Putamen (tissue), 1 donor: ENCODE measurements at places on chromosomes 7 and 10.
A peak's percentile ranks its signal among the peaks of the same experiment; 100 is the strongest.

GRCh38 chr10:19570120-19570519 lies 246.1 kb upstream of the PLXDC2 start:
- DNase-seq = no peak

DNA sequence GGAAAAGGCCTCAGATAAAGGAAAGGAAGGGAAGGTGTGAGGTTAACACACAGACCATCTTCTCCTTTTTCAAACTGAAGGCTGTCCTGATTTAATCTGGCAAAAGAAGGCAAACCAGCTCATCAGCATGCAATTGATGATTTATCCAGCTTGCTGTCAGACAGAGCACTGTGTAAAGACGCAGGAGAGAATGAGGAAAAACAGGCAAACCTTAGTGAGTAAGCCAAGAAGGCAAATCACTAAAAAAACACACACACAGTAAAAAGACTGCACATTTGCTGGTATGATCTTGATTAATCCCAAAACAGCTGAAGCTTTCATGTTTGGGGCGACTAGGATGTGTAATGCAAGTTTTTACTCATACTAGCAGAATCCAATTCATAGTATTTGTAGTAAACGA lies 65.8 kb upstream of the SKAP2 start:
- peak; percentile 2 for DNase-seq

DNA sequence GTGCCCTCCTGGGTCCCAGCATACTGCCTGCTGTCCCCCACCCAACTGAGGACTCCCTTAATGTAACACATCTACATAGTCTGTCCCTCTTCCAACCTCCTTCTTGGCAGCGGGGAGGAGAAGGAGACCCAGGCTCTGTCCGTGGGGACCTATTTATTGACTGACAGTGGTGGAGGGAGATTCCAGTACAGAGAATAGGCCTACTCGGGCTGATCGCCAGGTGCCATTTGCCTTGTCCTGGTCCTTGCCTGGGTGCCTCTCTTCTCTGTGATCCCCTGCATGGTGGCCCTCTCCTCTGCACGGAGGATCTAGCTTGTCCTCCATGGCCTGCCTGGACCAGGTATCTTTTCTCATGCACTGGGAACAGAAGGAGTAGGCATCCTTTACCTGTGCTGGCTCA lies 17.0 kb downstream of the GHRHR start:
- no peak for DNase-seq

- DNase-seq = no peak
These were observed 37.1 kb downstream of the XPNPEP1 start for GRCh38 chr10:109886037-109886780.

DNA sequence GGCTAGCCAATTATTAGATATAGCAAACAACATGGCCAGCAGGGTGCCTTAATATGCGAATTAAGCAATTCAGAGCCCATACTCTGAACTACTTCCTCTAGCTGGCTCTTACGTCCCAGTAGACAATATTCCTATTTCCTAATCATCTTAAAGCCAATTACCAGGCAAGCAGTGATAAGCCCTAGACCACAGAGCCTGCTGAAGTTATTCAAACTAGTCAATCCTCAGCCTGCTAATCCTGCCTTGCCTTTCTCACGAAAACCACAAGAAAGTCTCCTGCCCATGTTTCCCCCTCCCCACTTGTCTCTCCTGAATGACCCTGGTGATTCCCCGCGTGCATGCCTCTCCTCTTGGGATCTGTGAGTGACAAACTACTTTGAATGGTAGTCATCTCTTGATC lies 86.8 kb upstream of the CACNA2D1 start:
- DNase-seq = no peak

DNA sequence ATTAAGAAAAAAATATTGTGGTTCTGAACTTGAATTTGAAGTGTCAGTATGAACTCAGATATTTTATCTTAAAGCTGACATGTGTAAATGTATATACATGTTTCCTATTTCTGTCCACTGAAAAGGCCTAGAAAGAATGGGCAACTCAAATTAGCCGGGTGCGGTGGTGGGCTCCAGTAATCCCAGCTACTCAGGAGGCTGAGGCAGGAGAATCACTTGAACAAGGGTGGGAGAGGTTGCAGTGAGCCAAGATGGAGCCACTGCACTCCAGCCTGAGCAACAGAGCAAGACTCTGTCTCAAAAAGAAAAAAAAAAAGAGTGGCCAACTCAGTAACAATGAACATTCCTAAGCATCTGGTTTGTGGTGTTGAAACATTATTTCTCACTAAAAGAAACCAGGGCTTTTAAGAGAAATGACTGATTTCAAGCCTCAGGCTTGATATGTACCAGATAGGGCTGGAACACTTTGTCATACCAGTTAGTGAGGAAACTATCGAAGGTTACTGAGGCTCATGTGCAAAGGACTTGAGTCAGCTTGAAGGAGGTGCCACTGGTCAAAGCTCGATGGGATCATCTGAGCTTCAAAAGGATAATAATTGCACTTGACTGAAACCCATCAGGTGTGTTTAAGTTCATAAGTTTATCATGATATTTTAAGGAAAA lies 40.5 kb downstream of the AOAH start:
- DNase-seq = no peak

- DNase-seq = peak; percentile 64
These were observed 23.4 kb downstream of the MAD1L1 start for GRCh38 chr7:2209146-2209960.

- DNase-seq = no peak
These were observed 350.5 kb upstream of the DPP6 start for GRCh38 chr7:153701678-153702077.

DNA sequence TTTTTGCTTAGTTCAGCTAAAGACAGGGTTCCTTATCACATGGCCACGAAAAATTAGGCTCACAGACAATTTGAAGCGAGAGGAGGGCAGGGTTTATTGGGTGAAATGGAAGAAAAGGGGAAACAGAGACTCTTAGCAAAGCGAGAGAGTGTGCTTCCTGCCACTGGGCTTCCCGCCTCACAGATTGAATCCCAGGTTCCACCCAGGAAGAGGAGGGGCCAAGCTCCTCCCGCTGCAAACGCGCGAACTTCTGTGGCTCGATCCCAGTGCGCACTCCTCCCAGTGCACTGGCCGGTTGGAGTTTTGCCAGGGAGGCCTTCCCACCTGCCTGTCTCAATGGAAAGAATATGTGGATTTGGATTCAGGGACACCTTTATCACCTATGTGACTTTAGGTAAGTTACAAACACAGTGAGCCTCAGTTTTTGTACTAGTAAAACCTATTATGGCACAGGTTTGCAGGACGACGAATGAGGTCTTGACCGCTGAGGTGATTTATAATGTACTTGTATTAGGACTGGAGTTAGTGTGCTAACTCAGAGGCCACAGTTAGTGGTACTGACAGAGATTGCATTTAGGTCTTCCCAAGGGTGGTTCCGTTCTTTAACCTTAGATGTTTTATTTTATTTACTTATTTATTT lies 48.5 kb upstream of the SP8 start:
- DNase-seq = no peak

DNA sequence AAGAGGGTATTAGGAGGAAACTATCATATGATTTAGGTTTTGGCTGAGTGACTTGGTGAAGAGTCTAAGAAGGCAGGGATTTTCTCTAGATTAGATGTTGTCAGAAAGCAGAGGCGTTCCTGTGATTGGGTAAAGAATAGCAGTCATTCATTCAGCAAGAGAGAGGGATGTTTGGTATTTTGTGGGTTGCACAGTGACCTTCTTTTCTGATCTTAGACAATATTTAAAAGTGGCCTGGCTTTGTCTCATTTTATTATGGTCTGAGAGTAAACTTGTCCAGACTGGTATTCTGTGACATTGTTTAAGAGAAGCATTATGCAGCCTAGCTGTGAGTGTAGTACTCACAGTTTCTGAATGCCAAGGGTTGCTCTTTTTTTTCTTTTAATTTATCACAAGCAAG lies 18.5 kb downstream of the HYAL4 start:
- DNase-seq = no peak

GRCh38 chr7:1679966-1680730 lies 10.1 kb downstream of the ELFN1 start:
- DNase-seq = no peak

DNA sequence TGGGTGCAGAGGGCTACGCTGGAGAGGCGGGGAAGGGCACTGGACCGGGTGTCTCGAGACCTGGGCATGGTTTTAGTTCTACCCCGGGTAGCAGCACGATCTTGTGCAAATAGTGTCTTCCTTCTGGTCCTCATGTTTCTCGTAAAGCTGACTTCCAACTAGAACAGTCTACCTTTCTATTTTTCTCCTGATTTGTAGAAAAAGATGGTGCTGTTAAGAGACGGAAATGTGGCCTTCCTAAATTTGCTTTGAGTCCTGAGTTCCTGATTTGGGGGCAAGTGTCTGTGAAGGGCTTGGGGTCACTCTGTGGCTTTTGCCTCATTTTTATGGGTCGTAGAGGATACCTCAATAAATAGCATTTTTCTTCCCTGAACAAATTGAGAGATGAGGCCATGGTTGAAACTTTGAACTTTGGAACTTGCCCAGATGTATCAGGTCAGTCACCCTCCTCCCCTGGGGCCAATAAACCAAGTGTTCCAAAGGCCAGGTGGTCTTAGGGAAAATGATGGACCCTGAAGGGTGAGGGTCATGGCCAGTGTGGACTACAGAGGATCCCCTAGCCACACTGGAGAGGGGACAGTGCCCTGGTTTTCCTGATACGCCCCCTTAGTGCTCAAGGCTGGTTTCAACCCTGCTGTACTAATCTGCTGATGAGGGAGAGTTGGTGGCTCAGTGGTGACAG lies 45.2 kb downstream of the GRK5 start:
- no peak for DNase-seq

DNA sequence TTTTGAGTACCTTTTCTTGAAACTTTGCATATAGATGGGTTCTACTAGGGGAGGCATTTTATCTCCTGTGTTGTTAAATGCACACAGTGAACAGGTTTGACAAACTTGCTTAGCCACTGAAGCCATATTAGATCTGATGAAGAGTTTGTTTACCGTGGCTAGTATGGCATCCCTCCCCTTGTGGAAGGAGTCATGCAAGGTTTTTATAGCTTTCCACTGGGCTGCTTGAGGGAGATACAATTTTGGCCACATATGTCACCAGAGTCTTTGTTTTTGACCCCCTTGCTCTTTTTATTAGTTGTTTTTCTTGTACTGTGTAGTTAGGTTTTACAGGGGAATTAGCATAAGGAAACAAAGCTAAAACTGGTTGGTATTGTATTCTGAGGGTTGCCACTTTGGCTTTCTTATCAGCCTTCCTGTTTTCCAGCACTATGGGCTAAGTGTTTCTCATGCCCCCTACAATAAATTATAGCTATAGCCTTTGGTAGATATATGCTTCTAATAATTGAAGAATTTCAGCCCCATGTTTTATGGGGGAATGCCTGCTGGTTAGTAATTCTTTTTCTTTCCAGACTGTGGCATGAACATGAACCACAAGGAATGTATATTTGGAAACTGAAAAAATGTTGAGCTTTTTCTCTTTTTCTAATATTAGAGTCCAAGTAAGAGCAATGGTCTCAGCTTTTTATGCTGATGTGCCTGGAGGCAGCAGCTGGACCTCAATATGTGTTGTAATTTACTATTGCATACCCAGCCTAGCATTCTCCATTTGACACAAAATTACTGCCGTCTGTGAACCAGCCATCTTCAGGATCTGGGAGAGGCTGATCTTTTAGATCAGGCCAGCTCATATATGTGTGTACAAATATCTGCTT lies 18.4 kb upstream of the STEAP2 start:
- DNase-seq = no peak

- DNase-seq = peak; percentile 76
These were observed 105.2 kb downstream of the NEURL1 start for GRCh38 chr10:103598654-103599115.

- peak; percentile 52 for DNase-seq
These were observed 185.4 kb downstream of the SEC23IP start for GRCh38 chr10:120077707-120078492.

DNA sequence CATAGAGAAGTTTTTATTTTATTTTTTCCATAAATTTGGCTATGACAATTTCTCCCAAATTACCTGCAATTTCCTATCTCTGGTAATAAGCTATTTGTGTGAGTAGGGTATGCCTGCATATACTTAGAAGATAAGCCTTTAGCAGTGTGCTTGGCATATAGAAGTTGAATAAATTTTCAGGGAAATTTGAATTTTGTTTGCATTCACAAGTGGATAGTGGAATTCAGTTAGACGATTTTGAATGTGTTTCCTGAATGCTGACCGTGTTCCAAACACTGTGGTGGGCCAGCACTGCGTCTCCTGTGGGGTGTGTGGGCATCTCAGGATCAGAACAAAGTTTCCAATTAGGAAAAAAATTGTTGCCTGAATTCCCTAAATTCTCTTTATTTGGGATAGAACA lies 99.3 kb downstream of the PPP1R17 start:
- DNase-seq = no peak

GRCh38 chr7:116713918-116714317 lies 41.9 kb downstream of the MET start:
- no peak for DNase-seq

DNA sequence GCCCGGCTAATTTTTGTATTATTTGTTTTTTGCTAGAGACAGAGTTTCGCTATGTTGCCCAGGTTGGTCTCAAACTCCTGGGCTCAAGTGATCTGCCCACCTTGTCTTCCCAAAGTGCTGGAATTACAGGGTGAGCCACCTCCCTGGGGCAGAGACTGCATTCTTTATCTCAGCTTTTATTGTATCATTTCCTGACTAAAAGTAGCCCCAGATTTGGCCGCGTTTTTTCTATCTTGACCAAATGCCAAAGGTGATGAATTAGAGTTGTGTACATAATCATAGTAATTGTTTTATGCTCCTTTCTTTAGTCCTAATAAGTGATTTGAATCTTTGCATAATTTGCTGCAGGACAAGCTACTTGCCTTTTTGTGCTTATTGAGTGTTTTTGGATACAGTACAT lies 3.1 kb upstream of the SMNDC1 start:
- DNase-seq = no peak

DNA sequence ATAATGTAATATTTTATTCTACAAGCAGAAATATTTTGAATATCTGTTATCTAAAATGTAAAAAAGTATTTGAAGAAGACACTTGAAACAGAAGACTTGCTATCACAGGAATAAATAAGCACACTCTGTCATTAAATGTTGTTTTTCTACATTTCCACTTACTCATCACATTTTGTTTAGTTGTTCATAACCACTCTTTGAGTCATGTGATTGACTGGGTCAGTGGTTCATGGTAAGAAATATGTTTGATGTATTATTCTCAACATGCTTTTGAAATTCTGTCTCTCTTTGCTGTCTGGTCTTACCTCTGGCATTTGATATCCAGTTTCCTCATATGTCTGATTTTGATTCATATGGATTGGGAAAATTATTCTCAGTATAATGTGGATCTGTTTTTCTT lies 171.8 kb downstream of the SUGCT start:
- no peak for DNase-seq

DNA sequence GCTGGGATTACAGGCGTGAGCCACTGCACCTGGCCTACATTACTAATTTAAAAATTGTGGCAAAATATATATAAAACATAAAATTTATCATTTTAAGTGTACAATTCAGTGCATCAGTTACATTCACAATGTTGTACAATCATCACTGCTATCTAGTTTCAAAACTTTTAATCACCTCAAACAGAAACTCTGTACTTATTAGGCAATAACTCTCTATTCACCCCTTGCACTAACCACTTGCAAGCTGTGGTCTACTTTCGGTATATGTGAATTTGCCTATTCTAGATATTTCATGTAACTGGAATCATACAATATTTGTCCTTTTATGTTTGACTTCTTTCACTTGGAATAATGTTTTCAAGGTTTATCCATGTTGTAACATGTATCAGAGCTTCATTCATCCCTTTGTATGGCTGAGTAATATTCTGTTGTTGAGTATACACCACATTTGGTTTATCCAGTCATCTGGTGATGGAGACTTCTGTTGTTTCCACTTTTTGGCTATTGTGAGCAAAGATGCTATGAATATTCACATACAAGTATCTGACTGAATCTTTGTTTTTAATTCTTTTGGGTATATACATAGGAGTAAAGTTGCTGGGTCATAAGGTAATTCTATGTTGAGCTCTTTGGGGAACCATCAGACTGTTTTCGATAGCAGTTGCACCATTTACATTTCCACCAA lies 14.3 kb upstream of the ELOVL3 start:
- DNase-seq = no peak
